Muscle of leg (tissue), 16 donors: ENCODE measurements at places on chromosomes 12 and 14. TPM values are rescaled to one million over a fixed set of nuclear protein-coding genes. Genes with fewer than 3 reads are reported as not detected.

GRCh38 chr14:29442696-29443095 lies 485.0 kb downstream of the PRKD1 start:
- H3K4me3 ChIP-seq = no peak overlapping the region
- no peaks in the 10 kb centered on the region for H3K27me3 ChIP-seq
- DNase-seq = no peak
- no peaks in the 10 kb centered on the region for H3K4me1 ChIP-seq
- H3K27ac ChIP-seq = no peak overlapping the region
- no peaks in the 10 kb centered on the region for H3K36me3 ChIP-seq

GRCh38 chr14:95204705-95205104 lies 47.4 kb upstream of the DICER1 start:
- peaks cover 3% of the 10 kb centered on the region for H3K4me1 ChIP-seq
- DNase-seq = no peak
- no peak overlapping the region for H3K4me3 ChIP-seq
- H3K27me3 ChIP-seq = no peaks in the 10 kb centered on the region

DNA sequence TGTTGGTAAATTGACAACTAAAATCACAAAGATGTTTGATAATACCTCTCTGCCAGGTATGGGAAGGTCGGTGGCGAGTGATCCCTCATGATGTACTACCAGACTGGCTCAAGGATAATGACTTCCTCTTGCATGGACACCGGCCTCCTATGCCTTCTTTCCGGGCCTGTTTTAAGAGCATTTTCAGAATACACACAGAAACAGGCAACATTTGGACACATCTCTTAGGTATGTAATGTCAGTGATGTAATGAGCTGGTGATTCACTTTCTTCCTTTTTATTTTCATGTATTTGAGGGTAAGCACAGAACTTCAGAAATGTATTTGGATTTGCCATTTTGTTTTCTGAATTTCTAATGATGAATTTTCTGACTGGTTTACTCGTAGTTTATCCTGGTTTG lies 42.6 kb upstream of the LRTM2 start:
- H3K4me1 ChIP-seq = no peaks in the 10 kb centered on the region
- peaks cover 4% of the 10 kb centered on the region for H3K36me3 ChIP-seq
- H3K27ac ChIP-seq = no peak overlapping the region
- H3K27me3 ChIP-seq = no peaks in the 10 kb centered on the region
- H3K4me3 ChIP-seq = no peak overlapping the region
- no peak for DNase-seq

SLC4A8 gene
- 0.80 TPM for total RNA-seq

GRCh38 chr14:31122098-31122611 lies 85.4 kb downstream of the HECTD1 start:
- no peaks in the 10 kb centered on the region for H3K4me1 ChIP-seq
- H3K27me3 ChIP-seq = no peaks in the 10 kb centered on the region
- peaks cover 42% of the 10 kb centered on the region for H3K36me3 ChIP-seq
- DNase-seq = no peak
- no peak overlapping the region for H3K27ac ChIP-seq

KIF21A gene
- total RNA-seq = 4.0 TPM

TAS2R9 gene
- total RNA-seq = not detected

KRT72 gene
- not detected for total RNA-seq

- DNase-seq = no peak
- H3K4me1 ChIP-seq = no peaks in the 10 kb centered on the region
- no peaks in the 10 kb centered on the region for H3K36me3 ChIP-seq
- no peak overlapping the region for H3K27ac ChIP-seq
- H3K4me3 ChIP-seq = no peak overlapping the region
Observed at GRCh38 chr12:46692606-46693005, 133.2 kb downstream of the SLC38A4 start.

GRCh38 chr14:23186913-23187654 lies 3.6 kb upstream of the SLC7A8 start:
- no peak overlapping the region for H3K4me3 ChIP-seq
- H3K27ac ChIP-seq = no peak overlapping the region
- H3K27me3 ChIP-seq = peaks cover 11% of the 10 kb centered on the region
- H3K36me3 ChIP-seq = no peaks in the 10 kb centered on the region
- H3K4me1 ChIP-seq = peaks cover 10% of the 10 kb centered on the region

DNA sequence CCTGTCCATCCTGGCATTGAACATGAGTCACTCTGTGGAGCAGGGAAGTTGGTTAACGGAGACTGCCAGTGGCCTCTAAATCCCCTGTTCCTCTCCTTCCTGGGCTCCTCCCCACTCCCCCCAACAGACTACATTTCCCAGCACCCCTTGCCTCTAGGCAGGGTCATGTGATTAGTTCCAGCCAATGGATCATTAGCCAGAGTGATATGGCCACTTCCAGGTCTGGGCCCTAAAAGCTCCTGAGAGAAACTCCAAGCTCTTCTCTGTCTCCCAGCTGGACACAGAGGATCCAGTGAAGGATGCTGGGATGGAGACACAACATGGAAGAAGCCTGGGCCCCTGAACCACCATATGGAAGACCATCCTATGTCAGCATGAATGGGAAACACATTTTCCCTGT lies 54.4 kb upstream of the RFLNA start:
- H3K27me3 ChIP-seq = peaks cover 5% of the 10 kb centered on the region
- H3K36me3 ChIP-seq = no peaks in the 10 kb centered on the region
- H3K27ac ChIP-seq = no peak overlapping the region
- no peak overlapping the region for H3K4me3 ChIP-seq
- peaks cover 3% of the 10 kb centered on the region for H3K4me1 ChIP-seq

GRCh38 chr12:89665556-89665955 lies 43.1 kb downstream of the ATP2B1 start:
- peak; percentile 24 for DNase-seq
- H3K4me3 ChIP-seq = no peak overlapping the region
- no peaks in the 10 kb centered on the region for H3K36me3 ChIP-seq
- H3K27ac ChIP-seq = no peak overlapping the region
- H3K27me3 ChIP-seq = no peaks in the 10 kb centered on the region

DNA sequence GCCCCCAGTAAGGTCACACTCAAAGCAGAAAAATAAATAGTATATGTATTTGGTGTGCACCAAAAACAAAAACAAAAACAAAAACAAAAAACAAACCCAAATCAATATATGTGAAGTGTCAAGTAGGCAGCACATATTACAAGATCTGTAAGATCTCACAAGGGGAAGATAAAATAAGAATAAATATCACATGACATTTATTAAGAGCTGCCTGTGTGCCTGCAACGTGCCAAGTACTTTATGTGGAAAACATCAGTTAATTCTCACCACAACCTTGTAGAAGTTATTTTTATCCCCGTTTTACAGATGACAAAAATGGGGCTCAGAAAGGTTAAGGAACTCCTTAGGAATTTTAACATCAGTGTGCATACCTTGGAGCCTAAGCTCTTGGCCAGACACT lies 26.6 kb downstream of the TRIM9 start:
- H3K4me1 ChIP-seq = peaks cover 3% of the 10 kb centered on the region
- H3K27ac ChIP-seq = no peak overlapping the region
- H3K4me3 ChIP-seq = no peak overlapping the region
- H3K27me3 ChIP-seq = no peaks in the 10 kb centered on the region
- no peaks in the 10 kb centered on the region for H3K36me3 ChIP-seq

VDR gene
- total RNA-seq = 0.40 TPM

GRCh38 chr12:88553941-88554658 lies 26.2 kb downstream of the KITLG start:
- peak; percentile 27 for DNase-seq
- no peak overlapping the region for H3K27ac ChIP-seq
- H3K4me1 ChIP-seq = no peaks in the 10 kb centered on the region
- no peak overlapping the region for H3K4me3 ChIP-seq
- no peaks in the 10 kb centered on the region for H3K27me3 ChIP-seq

FGD4 gene
- total RNA-seq = 35.4 TPM

ZBTB1 gene
- total RNA-seq = 34.8 TPM

VEZT gene
- total RNA-seq = 83.3 TPM

DNA sequence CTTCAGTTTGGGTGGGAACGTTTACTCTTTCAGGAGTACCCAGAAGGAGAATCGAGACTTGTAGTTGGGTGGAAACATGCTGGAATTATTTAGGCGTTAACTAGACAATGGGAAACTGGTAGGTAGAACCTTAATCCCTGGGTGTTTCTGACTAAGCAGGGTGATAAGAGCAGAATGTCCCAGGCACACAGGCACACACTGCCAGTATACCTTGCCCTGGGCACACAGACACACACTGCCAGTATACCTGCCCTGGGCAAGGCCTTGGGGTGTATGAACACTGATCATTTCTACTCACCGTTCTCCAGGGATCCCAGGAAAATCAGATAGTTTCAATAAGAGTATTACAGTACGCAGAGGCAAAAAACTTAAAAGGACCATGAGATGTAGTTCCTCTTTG lies 115.5 kb downstream of the SNAPC1 start:
- no peak for DNase-seq
- H3K4me3 ChIP-seq = no peak overlapping the region
- H3K36me3 ChIP-seq = no peaks in the 10 kb centered on the region
- no peaks in the 10 kb centered on the region for H3K27me3 ChIP-seq

GRCh38 chr14:77037938-77038568 lies 9.5 kb upstream of the IRF2BPL start:
- peak overlapping the region; percentile 99 for H3K27ac ChIP-seq
- no peaks in the 10 kb centered on the region for H3K27me3 ChIP-seq
- H3K4me1 ChIP-seq = peaks cover 88% of the 10 kb centered on the region
- no peaks in the 10 kb centered on the region for H3K36me3 ChIP-seq
- H3K4me3 ChIP-seq = no peak overlapping the region

DNA sequence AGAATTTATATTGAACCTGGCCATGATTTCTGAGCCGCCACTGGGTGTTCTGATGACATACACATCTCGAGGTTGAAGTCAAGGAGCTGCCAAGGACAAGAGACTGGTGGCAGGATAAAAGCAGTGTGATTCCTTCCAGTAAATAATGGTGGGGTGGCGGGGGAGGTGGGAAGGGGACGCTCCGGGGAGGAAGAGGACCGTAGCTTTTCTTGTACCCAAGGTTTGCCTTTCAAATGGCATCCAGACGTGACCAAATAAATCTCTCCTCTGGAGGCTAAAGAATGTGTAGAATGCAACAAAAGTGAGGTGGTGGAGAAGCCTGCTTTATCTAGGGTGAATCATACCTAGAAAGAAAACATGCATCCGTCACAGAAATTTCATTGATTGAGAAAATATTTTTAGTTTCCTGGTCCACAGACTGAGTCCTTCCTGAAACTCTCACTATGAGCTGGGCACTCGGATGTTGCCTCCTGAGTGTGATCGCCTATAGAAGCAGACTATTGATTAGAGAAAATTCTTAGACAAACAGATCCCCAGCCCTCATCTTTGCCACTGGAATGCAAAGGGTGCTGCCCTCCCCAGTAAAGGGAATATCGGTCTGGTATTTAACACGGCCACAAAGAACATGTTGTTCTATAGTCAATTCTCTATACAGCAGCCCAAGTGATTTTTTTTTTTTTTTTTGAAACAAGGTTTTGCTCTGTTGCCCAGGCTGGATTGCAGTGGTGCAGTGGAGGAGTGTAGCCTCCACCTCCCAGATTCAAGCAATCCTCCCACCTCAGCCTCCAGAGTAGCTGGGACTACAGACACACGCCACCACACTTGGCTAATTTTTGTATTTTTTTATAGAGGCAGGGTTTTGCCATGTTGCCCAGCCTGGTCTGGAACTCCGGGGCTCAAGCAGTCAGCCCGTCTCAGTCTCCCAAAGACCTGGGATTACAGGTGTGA lies 112.1 kb downstream of the DPF3 start:
- no peaks in the 10 kb centered on the region for H3K27me3 ChIP-seq
- no peak overlapping the region for H3K4me3 ChIP-seq
- H3K36me3 ChIP-seq = no peaks in the 10 kb centered on the region
- peaks cover 6% of the 10 kb centered on the region for H3K4me1 ChIP-seq

SYCP3 gene
- 0.13 TPM for total RNA-seq

DNA sequence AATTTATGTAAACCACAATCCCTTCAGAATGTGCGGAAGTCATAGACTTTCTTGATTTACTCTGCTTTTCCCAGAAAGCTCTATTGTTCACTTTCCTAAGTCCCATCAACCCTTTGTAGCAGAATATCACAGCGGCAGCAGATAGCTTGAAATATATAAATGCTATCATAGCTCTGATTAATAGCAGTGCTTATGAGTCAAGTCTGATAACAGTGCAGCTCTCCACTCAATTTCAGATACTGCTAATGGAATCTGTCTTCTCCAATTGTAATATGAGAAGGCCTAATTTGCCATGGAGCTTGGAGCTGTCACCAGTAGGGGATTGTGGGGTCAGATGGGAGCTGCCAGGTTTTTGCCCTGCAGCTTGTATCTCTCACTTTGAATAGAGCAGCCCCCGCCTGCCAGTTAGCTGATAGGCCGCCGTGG lies 10.9 kb downstream of the TMEM260 start:
- H3K27me3 ChIP-seq = no peaks in the 10 kb centered on the region
- no peak overlapping the region for H3K4me3 ChIP-seq
- DNase-seq = peak; percentile 35
- H3K4me1 ChIP-seq = peaks cover 3% of the 10 kb centered on the region

DNA sequence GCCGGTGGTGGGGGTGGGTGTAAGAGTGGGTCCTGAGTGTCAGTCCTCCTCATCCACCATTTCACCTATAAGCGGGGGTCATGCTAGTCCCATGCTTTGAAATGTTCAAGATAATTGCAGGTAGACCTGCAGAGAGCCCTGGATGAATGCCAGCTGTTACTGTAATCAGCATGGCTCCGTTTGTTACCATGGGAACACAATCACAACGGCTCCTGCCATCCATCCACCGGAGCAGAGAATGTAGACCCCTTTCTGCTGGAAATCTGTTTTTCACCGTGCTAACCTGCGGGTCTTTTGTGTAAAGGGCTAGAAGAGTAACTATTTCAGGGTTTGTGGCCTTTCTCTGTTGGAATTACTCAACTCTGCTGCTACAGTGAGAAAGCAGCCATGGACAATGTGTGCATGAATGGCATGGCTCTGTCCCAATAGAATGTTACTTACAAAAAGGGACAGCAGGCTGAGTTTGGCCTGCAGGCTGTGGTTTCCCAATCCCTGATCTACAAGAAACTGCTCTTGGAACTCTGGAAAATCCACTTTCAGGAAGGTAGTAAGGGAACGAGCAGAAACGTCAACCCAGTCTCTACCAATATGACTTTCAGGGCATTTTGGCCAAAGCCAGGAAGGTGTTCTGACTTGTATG lies 36.1 kb downstream of the KCTD10 start:
- no peak for DNase-seq
- no peaks in the 10 kb centered on the region for H3K27me3 ChIP-seq
- no peak overlapping the region for H3K4me3 ChIP-seq

- H3K4me1 ChIP-seq = peaks cover 21% of the 10 kb centered on the region
- peaks cover 24% of the 10 kb centered on the region for H3K36me3 ChIP-seq
- peak overlapping the region; percentile 37 for H3K27ac ChIP-seq
- H3K27me3 ChIP-seq = no peaks in the 10 kb centered on the region
- DNase-seq = peak; percentile 86
- no peak overlapping the region for H3K4me3 ChIP-seq
Observed at GRCh38 chr12:64688219-64688618, 71.0 kb downstream of the GNS start.

- H3K27ac ChIP-seq = no peak overlapping the region
- DNase-seq = no peak
- H3K4me3 ChIP-seq = no peak overlapping the region
- peaks cover 18% of the 10 kb centered on the region for H3K36me3 ChIP-seq
Observed at GRCh38 chr14:77682158-77682553, 25.7 kb downstream of the ALKBH1 start.
